ENCODE measurements at places on chromosomes 3 and 15.

- DNase-seq, result no peak
Measured at GRCh38 chr15:74337146-74337545, 30.3 kb downstream of the CYP11A1 start.

DNA sequence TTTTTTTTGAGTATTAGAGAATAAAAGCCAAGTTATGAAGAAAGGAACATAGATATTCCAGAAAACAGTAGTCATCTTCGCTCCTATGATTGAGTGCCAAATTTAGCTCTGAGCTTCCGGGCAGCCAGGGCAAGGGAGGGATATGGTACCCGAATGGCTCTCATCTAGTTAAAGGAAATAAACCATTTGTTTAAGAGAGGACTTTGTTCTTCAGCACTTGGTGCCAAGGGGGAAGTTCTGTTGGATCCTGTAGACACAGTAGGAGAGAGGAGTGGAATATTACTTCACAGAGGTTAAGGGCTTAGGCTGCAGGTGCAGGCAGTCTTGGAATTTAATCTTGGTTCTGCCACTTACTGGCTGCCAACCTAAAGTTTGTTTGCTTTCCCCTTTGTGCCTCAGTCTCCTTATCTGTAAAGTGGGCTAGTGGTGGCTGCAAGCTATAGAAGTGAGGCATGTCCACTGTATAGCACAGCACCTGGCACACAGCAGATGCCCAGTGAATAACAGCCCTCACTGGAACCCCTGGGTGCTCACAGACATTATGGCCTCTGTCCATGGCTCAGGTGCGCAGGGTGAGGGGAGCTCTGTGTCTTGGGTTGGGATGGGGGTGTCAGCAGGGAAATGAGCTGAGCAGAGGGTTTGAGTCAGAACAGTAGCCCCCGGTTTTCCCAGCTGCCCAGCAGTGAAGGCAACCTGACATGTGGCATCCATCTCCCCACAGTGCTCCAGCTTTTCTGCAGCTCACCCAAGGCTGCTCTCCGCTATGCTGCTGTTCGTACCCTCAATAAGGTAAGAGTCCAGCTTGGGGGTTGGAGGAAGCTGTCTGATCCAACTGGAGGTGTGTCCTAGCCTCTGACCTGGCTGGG, 10.4 kb downstream of the COPG1 start:
- no peak for DNase-seq

DNA sequence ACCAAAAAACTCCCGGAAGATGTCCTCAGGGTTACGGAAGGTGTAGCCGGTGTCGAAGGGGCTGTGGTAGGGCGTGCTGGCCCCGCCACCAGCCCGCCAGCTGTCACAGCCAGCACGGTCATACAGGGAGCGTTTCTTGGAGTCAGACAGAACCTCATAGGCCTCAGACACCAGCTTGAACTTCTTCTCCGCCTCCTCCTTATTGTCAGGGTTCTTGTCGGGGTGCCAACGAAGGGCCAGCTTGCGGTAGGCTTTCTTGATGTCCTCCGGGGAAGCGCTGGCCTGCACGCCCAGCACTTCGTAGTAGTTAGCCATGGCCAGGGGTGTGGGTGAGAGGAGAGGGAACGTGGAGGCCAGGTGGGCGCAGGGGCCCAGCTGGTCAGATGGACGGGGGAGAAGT, 3.8 kb downstream of the DNAJB8 start:
- no peak for DNase-seq

DNA sequence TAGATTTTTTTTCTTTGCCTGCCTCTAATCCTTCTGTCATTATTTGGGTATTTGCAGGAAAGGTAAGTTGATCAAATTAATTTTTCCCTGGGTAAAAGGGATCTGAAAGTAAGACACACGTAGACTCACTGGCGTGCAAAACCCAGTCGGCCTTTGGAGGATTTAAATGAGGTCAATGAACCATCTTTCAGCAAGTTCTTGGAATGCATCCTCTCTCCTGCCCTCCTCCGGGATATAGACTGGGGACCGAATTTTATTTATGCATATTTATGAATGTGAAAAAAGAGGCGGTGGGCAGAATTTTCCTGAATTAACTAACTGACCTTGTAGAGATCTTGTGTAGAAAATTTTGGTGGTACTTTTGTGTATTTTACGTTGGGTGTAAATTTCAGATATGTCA, 2.2 kb downstream of the CADM2 start:
- no peak for DNase-seq

GRCh38 chr3:149646181-149646766, 11.6 kb downstream of the WWTR1 start:
- no peak for DNase-seq

DNA sequence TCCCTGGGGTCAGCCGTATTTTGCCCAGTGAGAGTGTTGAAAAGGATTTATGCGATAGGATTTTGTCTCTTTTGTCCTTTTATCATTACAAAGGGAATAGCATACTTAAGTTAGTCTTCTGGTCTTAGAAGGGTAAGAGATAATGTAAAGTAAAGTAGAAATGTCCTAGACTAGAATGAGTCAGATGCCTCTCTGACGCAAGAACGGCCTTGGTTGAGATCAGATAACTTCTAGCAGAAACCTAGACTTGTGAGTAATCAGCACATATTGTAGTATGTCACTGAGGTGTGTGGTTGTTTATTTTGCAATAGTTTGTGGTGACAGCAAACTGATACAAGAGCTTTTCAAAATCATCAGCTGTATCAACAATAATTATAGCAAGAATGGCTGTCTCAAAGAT, 866.1 kb downstream of the NSUN3 start:
- DNase-seq, result no peak

DNA sequence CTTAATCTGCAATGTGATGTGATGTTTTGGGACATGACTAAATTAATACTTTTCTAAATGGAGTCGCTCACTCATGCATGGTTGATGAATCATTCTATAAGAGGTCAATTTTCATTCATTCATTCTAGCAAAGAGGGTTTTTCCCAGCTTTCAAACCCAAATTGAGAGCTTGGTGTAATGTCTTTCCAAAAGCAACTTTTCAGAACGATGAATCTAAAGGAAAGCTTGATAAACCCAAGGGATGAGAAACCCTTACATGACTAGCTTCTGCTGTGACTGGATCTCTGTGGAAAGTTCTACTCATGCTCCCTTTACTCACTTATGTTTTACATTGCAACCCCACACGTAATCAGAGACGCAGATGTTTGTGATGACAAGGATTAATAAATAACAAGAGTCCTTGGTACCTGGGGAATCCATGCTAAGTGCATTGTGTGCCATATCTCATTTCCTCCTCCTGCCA, 47.7 kb downstream of the PDZRN3 start:
- DNase-seq, result no peak

- no peak for DNase-seq
Measured at GRCh38 chr15:100333236-100333635, 8.5 kb downstream of the ADAMTS17 start.

- DNase-seq, result no peak
Measured at GRCh38 chr15:100196326-100197058, 145.3 kb downstream of the ADAMTS17 start.

GRCh38 chr3:159861369-159861987, 127.2 kb upstream of the IL12A start:
- DNase-seq, result no peak

GRCh38 chr15:31080591-31081014, 20.9 kb downstream of the TRPM1 start:
- DNase-seq, result no peak

GRCh38 chr3:60720736-60721135, 530.5 kb downstream of the FHIT start:
- DNase-seq, result no peak

DNA sequence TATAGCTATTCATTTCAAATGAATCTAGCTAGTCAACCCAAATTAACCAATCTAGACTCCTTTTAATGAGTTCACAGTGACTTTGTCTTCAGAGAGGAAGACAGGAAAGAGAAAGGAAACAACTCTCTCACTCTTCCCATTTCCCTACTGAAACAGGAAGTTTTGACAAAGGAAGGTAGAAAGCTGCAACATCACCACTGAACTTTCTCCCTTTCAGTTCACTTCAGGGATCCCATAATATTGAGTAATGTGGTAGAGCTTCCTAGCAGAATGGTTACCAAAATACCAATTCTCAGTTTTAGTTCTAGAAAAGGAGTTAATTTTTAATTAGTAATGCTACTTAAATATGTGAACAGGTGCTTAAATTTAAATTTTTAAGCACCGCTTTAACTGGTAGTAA, 7.5 kb downstream of the VPS13C start:
- DNase-seq, result no peak

- DNase-seq, result peak; percentile 31
Measured at GRCh38 chr15:74664028-74664616, 31.7 kb downstream of the EDC3 start.

DNA sequence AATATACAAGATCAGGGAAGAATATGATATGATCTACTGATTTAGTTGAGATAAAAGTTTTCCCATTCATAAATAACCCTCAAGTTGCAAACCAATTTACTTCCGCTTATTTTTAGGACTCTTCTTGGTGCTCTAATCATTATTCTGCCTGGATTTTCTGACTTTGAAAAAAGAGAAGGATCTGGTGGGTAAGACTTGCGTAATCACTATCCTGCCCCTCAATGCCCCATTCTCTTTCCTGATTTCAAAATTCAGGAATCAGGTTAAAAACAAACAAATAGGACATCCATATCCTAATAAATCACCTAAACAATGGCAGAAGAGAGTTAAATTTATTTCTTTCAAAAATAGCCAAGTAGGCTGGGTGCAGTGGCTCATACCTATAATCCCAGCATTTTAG, 127.5 kb downstream of the CLASP2 start:
- no peak for DNase-seq

DNA sequence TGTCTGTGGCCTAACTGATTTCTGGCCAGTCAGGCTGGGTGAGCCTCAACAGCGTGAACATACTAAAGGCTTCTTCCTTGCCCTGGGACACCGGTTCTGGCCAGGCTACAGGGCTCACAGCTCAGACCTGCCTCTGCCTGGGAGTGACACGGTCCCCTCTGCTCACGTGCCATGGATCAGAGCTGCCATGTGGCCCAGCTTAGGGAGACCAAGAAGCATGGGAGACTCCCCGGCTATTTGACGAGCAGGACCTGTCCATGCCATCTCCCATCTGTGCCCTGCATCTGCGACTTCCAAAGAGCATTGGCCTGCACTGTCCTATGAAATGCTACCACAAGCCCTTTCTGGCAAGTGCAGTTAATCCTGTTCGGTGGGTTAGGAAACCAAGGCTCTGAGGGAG, 57.4 kb downstream of the APBA2 start:
- no peak for DNase-seq

- DNase-seq, result no peak
Measured at GRCh38 chr3:4091786-4092185, 211.4 kb upstream of the SETMAR start.

DNA sequence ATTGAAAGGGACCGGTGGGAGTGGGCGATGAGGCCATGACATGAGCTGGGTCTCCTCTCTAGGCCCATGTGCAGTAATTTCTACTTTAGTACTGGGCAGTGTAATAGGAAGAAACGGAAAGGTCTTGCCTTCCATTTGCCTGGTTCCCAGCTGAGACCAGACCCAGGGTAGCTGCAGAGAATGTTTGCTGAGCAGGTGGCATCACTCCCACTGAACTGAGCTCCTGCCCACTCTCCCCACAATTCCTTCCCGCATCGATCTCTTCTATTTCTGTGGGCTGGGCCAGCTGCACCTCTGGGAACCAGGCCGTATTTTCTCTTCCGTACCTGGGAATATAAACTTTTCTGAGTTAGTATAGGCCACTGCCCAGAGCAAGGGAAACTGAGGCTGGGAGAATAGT, 15.8 kb downstream of the ESYT3 start:
- DNase-seq, result no peak

DNA sequence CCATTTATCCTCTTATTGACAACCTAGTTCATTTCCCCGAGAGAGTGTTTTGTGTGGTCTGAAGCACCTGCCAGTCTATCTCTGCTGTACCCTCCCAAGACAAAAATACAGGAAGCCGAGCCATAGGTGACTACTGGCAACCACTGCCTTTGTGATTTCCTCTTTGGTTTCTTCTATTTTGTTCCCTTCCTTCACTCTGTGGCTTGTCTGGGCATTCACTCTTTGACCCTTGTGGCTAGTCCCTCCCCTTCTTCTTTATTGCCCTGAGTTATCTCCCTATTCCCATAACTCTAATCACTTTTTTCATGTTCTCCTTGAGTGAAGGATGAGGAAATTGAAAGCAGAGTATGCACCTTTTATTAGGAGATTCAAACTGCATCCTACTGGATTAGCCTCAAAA, at the start of gene ADGRG7:
Gene ADGRG7, plus strand, starts transcription at position 297 of the 400 bp plus-strand sequence. CDS start 256 bp downstream, outside the sequence.
- DNase-seq, result no peak

GRCh38 chr3:192422997-192423342, 304.4 kb downstream of the FGF12 start:
- no peak for DNase-seq

DNA sequence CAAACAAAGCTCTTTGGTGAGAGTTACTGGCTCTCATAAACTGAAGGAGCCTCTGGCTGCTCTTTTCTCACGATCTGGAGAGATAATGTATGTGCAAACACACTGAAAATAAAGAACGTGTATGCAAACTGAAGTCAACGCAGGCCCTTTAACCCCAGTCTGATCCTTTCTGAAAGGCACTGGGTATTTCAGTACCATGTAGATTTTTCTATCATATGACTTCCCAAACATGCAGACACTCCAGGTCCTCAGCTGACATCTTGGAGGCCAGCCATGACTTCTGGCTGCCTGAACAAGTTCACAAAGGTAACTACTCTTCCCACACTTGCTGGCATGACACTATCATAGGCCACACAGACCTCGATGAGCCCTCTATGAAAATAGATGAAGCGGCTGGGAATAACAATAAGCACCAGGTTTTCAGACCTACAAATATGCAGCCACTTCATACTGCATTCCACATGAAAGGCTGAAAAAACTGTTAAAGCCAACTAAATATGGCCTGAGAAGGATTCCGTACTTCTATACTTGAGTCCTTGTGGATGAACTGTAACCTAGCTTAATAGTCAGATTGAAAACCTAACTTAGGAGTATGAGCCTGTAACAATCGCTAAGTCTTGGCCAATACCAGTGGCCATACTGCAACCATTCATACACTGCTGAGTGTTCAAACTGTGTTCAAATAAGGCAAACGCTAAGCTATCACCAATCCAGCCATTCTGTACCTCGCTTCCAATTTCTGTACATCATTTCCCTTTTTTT, 121.3 kb downstream of the THRB start:
- no peak for DNase-seq

GRCh38 chr15:46854564-46854963, 862.7 kb upstream of the SEMA6D start:
- DNase-seq, result no peak

- DNase-seq, result no peak
Measured at GRCh38 chr3:50334339-50335075, 6.1 kb downstream of the RASSF1 start.

All from head of caudate nucleus (tissue), 42 donors.